ENCODE measurements at places on chromosomes 11 and 22.

DNA sequence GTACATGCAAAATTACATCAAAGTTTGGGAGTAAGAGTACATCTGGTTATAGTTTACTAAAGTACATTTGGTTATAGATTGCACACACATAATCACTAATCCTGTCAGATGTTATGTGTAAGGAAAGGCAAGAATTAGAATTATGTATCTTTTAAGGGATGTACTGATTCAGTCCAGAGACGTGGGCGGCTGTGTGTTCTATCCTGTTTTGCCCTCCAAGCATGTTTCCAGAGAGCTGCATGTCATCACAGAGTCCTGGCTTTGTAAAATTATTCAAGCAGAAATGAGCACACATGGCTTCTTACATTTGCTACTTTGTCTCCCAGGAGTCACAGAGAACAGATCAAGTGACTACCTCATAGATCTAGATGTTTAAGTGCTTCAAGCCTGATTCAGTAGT, 33.2 kb upstream of the CEP126 start:
- DNase-seq, result no peak

- DNase-seq, result peak; percentile 36
These were observed 1.6 kb downstream of the MAML2 start for GRCh38 chr11:96341211-96342013.

DNA sequence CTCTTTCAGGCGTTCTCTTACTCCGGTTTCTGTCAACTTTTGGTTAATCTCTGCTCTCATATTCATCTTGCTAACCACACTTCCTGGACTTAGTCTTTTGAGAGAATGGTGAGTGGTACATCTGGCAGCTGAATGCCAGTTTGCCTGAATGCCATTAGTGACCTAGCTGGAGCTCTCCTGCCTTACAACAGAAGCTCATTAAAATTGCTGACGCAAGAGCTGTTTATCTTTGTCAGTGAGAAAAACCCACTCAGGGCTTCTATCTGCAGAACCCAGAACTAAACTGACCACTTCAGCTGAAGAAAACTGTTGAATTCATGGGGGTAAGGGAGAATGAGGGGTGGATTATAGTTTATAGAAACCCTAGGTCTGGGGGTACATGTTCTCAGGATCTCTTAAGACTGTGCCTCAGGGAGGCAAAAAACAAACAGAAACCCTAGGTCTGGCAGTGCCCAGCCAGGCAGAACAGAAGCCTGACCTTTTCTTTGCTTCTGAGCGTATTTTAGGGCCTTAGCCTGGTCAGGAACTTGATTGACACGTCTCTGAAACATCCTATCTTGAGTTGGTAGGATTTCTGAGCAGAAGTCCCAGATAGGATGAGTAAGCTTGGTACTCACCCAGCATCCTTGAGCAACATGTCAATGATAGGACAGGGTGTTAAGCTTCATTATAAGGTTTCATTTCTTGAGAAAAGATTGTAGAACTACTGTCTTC, 52.8 kb upstream of the YWHAH start:
- DNase-seq, result no peak

- no peak for DNase-seq
These were observed 300.1 kb downstream of the BUD13 start for GRCh38 chr11:116472651-116473050.

GRCh38 chr11:9367551-9367950, 16.9 kb upstream of the IPO7 start:
- DNase-seq, result no peak

DNA sequence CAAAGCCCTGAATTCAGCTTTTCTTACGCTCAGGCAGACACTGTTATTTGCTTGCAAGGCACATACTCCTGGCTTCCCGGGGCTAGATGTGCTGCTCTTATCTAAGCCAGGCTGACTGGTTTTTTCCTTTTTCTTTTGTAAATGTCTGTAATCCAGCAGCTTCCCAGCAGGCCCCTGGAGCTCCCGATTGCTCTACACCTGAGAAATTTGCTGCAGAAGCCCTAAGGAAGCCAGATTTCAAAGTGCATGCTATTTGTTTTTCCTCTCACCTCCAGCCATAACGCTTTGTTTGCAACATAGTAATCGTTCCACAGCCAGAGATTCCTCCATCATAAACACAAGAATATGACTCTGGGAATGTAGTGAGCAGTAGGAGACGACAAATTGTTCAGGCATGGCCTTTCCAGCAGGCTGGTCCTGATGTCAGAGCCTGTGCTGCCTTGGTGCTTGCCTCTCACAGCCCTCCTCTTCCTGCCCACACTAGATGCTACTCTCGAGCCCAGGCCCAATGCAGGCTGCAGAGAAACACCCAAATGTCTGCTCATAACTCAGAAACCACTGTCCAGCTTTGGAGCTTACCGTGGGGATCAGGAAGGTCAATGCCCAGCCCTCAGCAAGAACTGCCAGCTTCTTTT, 54.7 kb upstream of the SLC6A5 start:
- DNase-seq, result no peak

- no peak for DNase-seq
These were observed 14.3 kb upstream of the RTN4RL2 start for GRCh38 chr11:57446055-57446454.

- DNase-seq, result no peak
These were observed 53.3 kb downstream of the AMOTL1 start for GRCh38 chr11:94821439-94821838.

DNA sequence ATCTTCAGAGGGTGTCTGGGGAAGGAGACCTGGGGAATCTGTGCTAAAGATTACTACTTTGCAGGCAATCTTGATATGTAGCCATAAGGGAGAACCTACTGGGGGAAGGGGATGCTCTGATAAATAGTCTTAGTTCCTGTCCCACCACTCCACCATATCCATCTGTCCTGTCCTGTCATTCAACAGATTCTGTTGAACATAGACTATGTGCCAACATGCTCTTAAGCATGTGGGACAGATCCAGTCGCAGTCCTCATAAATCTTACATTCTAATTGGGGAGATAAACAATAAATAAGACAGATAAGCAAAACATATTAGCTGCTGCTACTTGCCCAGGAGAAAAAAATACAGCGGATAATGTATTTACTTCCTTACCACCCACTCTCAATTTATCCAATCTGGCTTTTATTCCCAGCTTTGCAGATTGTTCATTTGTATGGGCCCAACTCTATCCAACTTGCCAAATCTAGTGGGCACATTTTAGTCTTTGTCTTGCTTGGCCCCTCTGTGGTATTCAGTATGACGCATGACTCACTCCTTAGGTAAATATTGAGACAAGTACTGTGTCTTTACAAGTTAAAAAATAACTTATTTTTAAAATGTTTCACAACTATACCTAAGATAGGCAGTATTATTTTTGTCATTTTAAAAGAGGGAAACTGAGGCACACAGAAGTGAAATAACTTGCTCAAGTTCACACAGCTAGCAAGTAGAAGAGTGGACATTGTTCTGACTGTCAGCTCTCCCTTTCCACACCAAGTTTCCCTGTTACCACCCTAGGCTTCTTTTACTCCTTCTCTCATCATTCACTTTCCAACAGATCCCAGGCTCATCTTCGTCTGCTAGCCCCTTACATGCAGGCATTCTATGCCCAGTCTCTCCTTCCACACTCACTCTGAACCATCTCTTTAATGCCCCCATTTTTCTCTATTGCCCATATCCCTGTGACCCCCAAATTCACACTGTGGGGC, 133.6 kb upstream of the SESN3 start:
- no peak for DNase-seq

DNA sequence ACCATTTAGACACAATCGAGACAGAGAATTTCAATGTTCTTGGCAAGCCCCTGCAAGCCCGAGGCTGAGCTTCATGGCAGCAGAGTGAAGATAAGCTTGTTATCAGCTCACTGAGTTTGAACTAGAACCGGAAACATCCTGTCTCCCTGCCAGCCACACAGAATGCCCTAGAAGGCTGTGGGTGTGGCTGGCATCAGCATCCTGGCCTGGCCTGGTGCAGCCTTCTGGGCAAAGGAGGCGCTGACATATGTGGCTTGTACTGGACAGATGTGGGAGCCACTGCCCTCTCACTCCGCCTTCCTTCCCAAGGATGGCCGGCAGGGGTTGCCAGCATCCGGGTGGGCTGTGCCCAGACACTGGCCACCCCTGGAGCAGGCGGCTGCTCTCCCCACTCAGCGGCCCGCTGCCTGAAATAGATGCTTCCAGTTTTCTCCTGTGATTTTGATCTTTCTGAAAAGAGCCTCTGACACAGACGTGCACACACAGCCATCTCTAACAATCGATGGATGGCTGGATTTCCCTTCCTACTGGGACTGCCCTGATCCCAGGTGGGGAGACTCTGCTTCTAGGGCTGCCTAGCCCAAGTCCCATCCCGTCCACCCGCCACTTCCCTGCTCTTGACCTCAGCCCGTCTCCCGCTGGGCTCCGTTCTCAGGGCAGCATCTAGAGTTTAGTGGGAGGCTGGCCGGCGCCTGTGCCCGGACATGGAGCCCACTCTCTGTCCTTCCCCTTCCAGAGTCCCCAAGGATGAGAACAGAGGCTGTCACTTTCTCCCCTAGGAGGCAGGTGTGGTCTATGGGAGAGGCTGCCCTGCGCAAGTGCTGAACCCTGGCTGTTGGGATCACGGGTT, 149.7 kb downstream of the CTTN start:
- no peak for DNase-seq

GRCh38 chr22:45823336-45823735, 151.7 kb downstream of the ATXN10 start:
- no peak for DNase-seq

- no peak for DNase-seq
These were observed 472.6 kb downstream of the NELL1 start for GRCh38 chr11:21142007-21142406.
